ENCODE measurements at places on chromosomes 6 and 20.
A peak's percentile ranks its signal among the peaks of the same experiment; 100 is the strongest.

DNA sequence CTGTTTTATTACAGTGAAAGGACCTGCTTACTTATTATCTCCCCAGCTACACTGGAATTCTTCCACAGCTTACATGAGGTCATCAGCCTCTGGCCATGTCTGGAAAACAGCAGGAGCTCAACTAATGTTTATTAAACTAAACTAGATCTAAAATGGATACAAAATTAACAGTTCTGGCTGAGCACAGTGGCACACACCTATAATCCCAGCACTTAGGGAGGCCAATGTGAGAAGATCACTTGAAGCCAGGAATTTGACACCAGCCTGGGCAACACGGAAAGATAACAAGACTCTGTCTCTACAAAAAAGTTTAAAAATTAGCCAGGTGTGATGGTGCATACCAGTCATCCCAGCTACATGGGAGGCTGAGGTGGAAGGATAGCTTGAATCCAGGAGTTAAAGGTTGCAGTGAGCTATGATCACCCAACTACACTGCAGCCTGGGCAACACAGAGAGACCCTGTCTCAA is 220.8 kb upstream of the MARCKS start:
- no peak for ATAC-seq

DNA sequence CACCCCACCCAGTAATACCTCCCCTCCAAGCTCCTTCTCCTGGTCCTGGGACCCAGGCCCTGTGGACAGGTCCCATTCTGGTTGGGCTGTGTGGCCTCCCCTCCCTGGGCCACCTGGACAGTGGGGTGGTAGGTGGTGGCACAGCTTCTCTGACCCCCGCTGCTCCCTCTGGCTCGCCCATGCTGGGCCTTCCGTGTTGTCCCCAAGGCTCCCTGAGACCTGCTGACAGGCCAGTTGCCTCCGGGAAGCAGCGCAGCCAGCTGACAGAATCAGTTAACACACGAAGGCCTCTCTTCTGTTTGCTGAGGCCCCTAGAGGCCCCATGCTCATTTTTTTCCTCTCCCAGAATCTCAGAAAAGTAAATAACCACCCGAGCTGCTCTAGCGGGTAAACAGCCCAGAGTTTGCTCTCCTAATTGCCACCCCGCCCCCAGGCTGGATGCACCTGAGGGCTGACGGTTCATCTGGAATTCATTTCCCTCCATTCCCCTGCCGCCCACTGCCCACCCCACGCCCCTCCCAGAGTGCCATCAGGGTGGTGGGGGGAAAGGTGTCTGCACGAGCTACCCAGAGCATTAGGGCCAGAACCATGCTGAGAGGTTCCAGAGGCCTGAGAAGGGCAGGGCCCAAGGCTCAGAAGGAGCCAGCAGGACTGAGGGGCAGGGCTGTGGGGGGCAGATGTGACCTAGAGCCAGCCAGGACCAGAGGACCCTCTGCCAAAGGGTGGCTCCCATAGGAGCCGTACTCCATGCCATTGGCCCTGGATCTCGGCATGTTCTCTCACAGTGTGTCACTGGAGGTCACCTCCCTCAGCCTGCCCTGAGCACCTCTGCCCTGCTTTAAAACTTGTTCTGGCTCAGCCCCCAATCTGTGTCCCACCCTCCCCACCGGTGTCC is 157.5 kb downstream of the GRM4 start:
- ATAC-seq = no peak

GRCh38 chr6:68709091-68709490 is 74.0 kb downstream of the ADGRB3 start:
- no peak for ATAC-seq

GRCh38 chr20:58956078-58956477 is 25.0 kb upstream of the NELFCD start:
- no peak for ATAC-seq

- ATAC-seq = peak; percentile 87
These were observed at the start of gene RSPH9 for GRCh38 chr6:43644940-43645612. Gene RSPH9, plus strand, starts transcription at chr6:43645036. Its CDS starts 63 bp downstream, at chr6:43645099.
